ENCODE measurements at places on chromosomes 5 and 9.
A peak's percentile ranks its signal among the peaks of the same experiment; 100 is the strongest.

GRCh38 chr9:89234205-89235067 is 55.8 kb upstream of the SHC3 start:
- H3K27me3 ChIP-seq: peaks cover 34% of the 10 kb centered on the region
- H3K36me3 ChIP-seq: no peaks in the 10 kb centered on the region
- H3K4me1 ChIP-seq: no peaks in the 10 kb centered on the region
- peak; percentile 13 for DNase-seq
- no peak overlapping the region for H3K27ac ChIP-seq

GRCh38 chr5:14598225-14598624 is 16.6 kb downstream of the OTULINL start:
- no peak overlapping the region for H3K4me3 ChIP-seq
- H3K36me3 ChIP-seq: no peaks in the 10 kb centered on the region
- H3K27me3 ChIP-seq: peaks cover 27% of the 10 kb centered on the region
- H3K27ac ChIP-seq: no peak overlapping the region
- no peaks in the 10 kb centered on the region for H3K4me1 ChIP-seq
- DNase-seq: no peak

- no peak overlapping the region for H3K27ac ChIP-seq
- H3K36me3 ChIP-seq: no peaks in the 10 kb centered on the region
- no peaks in the 10 kb centered on the region for H3K4me1 ChIP-seq
Measured at GRCh38 chr5:7597059-7597642, 201.2 kb downstream of the ADCY2 start.

DNA sequence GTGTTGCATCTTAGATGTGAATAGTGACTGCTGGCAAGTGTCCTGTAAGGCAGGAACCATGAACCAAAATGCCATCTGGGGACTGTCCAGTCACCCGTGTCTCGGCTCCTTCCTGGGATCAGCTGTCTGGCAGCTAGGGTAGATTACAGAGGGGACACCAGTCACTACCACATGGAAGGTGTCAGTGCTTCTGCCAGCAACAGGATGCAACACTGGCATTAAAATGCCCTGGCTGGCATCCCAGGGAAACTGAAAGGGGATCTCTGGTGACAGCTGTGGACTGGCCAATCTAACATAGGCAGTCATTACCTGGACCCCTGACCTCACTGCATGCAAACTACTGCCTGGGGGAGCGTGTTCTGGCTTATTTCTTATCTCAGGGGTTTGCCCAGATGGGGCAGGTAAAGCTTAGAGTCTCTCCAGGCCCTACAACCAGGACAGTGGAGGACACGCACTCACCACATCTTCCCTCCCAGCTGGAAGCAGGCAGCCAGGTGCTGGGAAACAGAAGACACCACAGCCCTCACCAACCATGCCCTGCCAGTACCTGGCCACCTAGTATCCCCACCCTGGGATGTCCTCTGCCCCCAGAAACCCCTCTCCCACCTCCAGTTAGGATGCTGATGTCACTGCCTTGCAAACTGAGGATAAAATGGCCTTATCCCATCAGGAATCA is 83.8 kb downstream of the SEMA4D start:
- no peak overlapping the region for H3K27ac ChIP-seq
- H3K27me3 ChIP-seq: no peaks in the 10 kb centered on the region
- H3K36me3 ChIP-seq: no peaks in the 10 kb centered on the region

DNA sequence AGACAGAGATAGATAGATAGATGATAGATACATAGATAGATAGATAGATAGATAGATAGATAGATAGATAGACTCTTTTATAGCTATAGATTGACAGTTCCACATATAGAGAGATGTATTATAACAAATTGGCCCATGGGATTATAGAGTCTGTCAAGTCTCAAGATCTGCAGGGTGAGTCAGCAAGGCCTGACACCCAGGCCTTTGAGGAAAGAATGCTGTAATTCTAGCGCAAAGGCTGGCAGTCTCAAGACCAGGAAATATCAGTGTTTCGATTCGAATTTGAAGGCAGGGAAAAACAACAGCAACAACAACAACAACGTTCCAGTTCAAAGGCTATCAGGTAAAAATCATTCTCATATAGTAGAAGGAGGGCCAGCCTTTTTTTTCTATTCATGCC is 339.2 kb upstream of the CDH9 start:
- no peaks in the 10 kb centered on the region for H3K27me3 ChIP-seq
- H3K4me1 ChIP-seq: no peaks in the 10 kb centered on the region
- no peak for DNase-seq

DNA sequence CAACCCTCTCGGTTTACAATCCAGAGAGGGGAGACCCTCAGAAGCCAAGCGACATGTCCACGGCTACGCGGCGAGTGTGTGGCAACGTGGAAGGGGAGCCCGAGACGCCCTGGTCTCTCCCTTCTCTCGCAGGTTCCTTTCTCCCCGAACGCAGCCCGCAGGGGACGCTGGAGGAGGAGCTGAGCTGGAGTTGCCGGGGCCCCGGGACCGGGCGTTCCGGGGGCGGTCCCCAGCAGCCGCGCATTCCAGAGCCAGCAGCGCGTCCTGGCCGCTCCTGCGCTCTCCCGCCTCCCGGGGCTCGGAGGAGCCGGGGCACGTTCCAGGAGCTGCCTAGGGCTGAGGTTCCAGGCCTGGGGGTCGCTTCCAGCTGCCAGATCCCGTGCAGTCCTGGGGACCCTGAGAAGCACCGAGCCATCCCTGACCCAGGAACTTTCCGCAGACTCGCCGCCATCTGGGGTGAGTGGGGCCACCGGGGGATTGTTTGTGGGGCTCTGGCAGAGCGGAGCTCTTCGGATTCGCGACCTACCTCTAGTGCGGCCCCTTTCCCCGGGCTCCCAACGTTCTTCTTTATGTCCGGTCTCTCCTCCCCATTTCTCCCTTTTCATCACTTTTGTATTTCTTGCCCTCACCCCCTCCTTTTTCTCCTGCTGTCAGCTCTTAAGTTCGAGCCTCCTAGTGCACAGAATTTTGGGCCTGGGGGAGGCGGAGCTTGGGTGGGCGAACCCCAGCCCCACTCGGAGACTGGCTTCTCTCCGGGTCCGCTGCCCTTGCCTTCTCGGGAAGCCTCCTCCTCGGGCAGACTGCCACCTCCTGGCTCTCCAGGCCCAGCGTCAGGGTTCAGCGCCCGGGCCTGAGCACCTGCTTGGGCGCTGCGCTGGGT is at the start of gene SMIM3:
Gene SMIM3, plus strand, starts transcription at position 241 of the 880 bp plus-strand sequence. CDS start 16,684 bp downstream, outside the sequence.
- peak; percentile 63 for DNase-seq
- peaks cover 27% of the 10 kb centered on the region for H3K4me1 ChIP-seq
- peak within 1 kb of the TSS; percentile 88 for H3K27ac ChIP-seq
- no peaks in the 10 kb centered on the region for H3K36me3 ChIP-seq
- no peaks in the 10 kb centered on the region for H3K27me3 ChIP-seq

- DNase-seq: no peak
- no peaks in the 10 kb centered on the region for H3K36me3 ChIP-seq
- no peaks in the 10 kb centered on the region for H3K27me3 ChIP-seq
- H3K4me3 ChIP-seq: no peak overlapping the region
- H3K4me1 ChIP-seq: no peaks in the 10 kb centered on the region
Measured at GRCh38 chr5:136501133-136501532, 135.8 kb upstream of the TRPC7 start.

DNA sequence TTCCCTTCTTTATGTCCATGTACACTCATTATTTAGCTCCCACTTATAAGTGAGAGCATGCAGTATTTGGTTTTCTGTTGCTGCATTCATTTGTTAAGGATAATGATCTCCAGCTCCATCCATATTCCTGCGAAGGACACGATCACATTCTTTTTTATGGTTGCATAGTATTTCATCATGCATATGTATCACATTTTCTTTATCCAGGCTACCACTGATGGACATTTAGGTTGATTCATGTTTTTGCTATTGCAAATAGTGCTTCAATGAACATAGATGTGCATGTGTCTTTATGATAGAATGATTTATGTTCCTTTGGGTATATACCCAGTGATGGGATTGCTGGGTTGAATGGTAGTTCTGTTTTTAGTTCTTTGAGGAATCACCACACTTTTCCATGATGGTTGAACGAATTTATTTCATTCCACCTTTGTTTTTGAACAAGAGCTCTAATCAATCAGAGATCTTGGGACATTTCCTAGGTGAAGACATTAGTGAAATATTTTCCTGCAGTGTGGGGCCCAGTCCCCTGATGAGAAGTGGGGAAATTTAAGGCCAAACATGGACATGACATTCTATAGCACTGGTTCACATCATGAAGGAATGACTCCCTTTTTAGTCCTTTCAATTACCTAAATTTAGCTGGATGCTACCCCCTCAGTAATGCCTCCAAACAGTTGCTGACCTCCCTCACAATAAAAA is 7.1 kb upstream of the TEX48 start:
- no peak overlapping the region for H3K4me3 ChIP-seq
- no peaks in the 10 kb centered on the region for H3K27me3 ChIP-seq
- H3K27ac ChIP-seq: no peak overlapping the region
- peaks cover 8% of the 10 kb centered on the region for H3K4me1 ChIP-seq
- H3K36me3 ChIP-seq: no peaks in the 10 kb centered on the region

DNA sequence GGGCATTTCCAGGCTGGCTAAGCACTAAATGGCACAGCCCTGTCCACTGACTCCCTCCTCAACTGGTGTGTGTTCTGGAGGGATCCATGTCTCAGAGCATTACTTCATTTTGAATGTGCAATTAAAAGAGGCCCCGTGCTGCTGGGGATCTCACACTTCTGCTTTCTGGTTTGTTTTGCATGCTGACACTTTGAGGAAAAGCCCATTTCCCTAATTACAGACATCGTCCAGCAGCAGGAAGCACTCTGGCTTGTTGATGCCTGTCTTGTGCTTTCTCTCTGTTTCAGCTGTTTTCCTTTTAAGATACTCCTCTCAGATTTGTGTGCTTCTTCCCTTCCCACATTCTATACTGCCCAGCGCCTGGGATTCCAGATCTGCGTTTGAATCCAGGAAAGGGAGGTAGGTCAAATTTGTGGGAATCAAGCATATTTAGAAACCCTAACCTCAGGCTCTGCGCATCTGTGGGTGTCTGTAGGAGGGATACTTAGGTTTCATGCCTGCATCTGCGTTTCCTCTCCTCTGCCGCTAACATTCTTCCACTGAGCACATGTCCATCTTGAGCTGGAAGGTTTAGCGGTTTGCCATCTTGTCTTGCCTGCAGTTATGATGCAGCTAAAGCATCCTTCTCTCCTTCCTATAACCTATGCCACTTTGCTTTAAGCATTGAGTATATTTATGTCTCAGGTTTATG is 25.7 kb downstream of the SYK start:
- H3K4me3 ChIP-seq: no peak overlapping the region
- H3K36me3 ChIP-seq: no peaks in the 10 kb centered on the region
- DNase-seq: no peak
- no peak overlapping the region for H3K27ac ChIP-seq

- 0 out of 2 replicates have a peak, but pooled peaks cover 3% of the 10 kb centered on the region for H3K4me1 ChIP-seq
- H3K36me3 ChIP-seq: no peaks in the 10 kb centered on the region
- no peak overlapping the region for H3K27ac ChIP-seq
- H3K4me3 ChIP-seq: no peak overlapping the region
Measured at GRCh38 chr9:106797299-106797698, 65.7 kb upstream of the ZNF462 start.

- no peaks in the 10 kb centered on the region for H3K27me3 ChIP-seq
- H3K36me3 ChIP-seq: no peaks in the 10 kb centered on the region
- H3K27ac ChIP-seq: peak overlapping the region; percentile 73
- peaks cover 33% of the 10 kb centered on the region for H3K4me1 ChIP-seq
- H3K4me3 ChIP-seq: no peak overlapping the region
Measured at GRCh38 chr5:34529581-34530331, 126.4 kb upstream of the RAI14 start.

GRCh38 chr9:8855046-8855445 is 1055.5 kb upstream of the DMAC1 start:
- no peak for DNase-seq
- no peak overlapping the region for H3K27ac ChIP-seq
- no peaks in the 10 kb centered on the region for H3K36me3 ChIP-seq
- no peak overlapping the region for H3K4me3 ChIP-seq
- H3K27me3 ChIP-seq: peaks cover 15% of the 10 kb centered on the region

DNA sequence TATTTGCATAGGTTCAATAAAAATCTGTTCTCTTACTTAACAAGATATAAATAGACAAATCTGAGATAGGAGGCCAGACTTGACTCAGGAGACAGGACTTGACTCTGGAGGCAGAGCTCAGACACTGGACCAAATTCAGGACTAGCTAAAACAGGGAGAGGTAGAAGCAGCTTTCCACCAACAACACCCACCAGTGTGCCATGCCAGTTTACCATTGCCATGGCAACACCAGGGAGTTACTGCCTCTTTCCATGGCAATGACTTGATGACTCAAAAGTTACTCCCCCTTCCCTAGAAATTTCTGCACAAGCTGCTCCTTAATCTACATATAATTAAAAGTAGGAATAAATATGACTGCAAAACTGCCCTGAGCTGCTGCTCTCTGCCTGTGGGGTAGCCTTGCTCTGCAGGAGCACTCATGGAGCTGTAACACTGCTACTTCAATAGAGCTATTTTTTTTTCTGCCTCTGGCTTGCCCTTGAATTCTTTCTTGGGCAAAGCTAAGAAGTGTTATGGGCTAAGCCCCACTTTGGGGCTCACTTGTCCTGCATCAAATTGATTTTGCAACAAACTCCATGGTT is 473.0 kb downstream of the PLK2 start:
- H3K36me3 ChIP-seq: no peaks in the 10 kb centered on the region
- H3K4me1 ChIP-seq: no peaks in the 10 kb centered on the region
- DNase-seq: peak; percentile 34
- no peak overlapping the region for H3K4me3 ChIP-seq
- no peaks in the 10 kb centered on the region for H3K27me3 ChIP-seq

DNA sequence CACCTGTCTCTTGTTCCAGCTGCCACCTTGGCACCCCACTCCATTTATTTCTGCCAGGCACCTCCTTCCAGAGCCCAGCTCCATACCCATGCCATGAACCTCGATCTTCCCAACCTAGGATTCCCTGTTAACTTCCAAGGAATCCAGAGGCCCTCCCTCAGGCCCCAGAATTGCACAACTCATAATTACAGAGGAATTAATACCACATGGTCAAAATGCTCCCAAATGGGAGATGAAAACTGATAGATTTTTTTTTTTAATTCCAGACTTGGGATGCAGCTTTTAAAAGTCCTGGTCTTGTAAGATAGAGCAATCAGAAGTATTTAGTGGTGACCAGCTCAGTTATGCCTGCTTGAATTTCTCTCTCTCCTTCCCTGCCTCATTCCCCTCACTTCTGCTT is 96.2 kb upstream of the CCDC112 start:
- no peaks in the 10 kb centered on the region for H3K27me3 ChIP-seq
- H3K4me1 ChIP-seq: peaks cover 3% of the 10 kb centered on the region
- H3K27ac ChIP-seq: no peak overlapping the region

DNA sequence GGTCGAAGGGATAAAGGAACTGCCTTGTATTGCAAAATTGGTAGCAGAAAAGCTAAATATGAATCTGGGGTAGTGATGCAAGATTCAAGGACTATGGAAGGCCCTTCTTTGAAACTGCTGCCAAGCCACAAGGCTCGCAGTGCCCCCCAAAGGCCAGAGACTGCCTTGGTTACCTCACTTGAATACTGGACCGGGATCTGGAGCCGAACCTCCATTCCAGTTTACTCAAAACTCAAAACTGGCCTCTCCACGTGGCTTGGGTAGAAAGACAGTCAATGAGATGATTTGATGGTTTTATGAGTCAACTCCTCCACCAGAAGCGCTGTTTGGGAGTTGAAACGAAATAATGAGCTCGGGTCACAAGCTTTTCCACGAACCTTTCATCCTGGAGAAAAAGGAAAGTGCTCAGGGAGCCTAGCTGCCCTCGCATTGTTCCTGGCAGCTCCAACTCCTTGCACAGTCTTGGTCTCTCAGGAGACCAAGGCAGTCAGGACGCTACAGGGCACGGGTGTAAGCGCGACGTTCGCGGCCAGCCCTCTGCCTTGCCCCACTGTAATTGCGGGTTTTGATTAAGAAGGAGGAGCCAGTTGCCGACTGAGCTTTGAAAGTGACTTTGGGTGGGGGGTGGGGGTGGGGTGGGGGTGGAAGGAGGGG is 2.8 kb downstream of the ST8SIA4 start:
- H3K4me3 ChIP-seq: peak overlapping the region; percentile 45
- H3K36me3 ChIP-seq: no peaks in the 10 kb centered on the region
- DNase-seq: no peak
- H3K4me1 ChIP-seq: no peaks in the 10 kb centered on the region

Measured in IMR-90 (cell line).